Upper lobe of left lung (tissue), 6 donors: ENCODE measurements at places on chromosomes 2 and 18.

DNA sequence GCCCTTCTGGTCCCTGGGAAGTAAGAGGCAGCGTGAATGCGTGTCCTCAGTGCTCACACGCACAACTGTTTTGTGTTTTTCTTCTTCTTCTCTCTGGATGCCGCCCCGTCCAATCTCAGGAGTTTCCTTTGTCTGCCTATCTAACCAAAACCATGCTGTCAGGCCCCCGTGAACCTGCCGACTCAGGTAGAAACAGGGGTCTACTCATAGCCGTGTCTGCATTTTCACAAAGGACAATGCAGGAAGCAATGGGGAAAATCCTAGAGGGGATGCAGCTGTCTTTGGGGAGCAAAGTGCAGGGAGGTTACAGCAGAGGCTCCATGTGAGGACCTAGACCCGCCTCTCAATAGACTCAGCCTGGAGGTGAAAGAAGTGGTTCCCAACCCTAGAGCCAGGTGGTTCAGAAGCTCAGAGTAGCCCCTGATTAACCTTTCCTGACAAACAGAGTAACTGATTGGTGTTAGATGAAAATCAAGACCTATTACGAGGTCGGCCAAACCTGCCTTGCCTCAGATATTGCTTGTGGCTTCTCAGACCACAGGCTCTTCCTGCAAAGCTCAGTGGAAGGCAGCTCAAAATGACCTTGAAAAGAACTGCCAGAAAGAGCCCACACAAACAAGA, 49.3 kb downstream of the CD226 start:
- DNase-seq, result no peak

DNA sequence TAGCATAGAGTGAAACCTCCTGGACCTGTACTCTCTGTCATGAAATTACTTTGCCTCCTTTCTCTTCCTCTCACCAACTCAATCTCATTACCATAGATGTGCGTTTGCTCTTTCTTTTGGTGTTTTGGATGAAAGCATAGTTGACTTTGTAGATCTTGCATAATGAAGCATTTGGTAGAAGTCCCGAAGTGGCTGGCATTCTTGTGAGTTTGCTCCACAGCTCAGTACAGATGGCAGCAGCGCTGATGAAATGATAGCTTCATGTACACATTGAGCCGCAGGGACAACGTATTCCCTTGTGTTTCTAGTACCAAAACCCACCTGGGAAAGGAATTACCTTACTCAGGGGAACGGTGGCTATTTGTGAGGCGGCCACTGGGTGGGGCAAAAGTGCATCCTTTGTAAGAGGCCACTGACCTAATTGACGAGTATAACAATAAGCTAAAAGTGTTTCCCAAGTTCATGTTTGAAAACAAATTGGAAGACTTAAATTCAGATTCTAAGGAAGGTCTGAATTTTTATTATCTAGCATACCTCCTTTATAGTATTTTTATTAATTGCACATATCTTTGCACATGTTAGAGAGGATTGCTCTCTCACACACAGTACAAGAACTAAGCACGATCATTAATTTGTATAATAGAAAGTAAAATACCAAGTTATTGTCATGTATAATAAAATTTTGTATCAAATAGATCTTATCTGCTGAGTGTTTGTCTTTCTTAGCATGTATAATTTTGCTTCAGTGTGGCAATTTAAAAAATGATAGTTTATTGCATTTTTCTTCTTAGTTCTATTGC, 25.4 kb upstream of the CDH7 start:
- no peak for DNase-seq

DNA sequence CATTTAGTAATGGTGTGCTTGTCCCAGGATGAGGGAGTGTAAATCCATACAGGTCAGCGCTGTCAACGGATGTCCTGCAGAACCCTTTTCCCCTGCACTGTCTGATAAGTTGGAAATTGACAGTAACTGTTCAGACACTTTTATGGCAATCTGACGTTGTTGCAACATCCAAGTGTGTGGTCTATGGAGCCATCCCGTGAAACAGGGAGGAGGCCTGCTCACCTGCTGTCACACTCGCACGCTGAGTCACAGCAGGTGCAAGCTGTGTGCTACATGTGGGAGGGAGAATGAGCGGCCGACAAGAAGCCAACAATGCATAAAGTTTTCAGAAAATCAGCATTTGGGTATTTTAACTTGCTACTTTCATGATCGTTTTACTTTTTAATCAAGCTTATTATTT, 43.7 kb upstream of the RMDN2 start:
- no peak for DNase-seq

- no peak for DNase-seq
These were observed 167.2 kb upstream of the SATB2 start for GRCh38 chr2:199624958-199625357.

- DNase-seq, result no peak
These were observed 99.7 kb upstream of the ID2 start for GRCh38 chr2:8582191-8582590.

GRCh38 chr2:220588148-220588547, 960.7 kb downstream of the SLC4A3 start:
- no peak for DNase-seq

GRCh38 chr2:166984797-166985196, 96.5 kb downstream of the XIRP2 start:
- DNase-seq, result no peak

DNA sequence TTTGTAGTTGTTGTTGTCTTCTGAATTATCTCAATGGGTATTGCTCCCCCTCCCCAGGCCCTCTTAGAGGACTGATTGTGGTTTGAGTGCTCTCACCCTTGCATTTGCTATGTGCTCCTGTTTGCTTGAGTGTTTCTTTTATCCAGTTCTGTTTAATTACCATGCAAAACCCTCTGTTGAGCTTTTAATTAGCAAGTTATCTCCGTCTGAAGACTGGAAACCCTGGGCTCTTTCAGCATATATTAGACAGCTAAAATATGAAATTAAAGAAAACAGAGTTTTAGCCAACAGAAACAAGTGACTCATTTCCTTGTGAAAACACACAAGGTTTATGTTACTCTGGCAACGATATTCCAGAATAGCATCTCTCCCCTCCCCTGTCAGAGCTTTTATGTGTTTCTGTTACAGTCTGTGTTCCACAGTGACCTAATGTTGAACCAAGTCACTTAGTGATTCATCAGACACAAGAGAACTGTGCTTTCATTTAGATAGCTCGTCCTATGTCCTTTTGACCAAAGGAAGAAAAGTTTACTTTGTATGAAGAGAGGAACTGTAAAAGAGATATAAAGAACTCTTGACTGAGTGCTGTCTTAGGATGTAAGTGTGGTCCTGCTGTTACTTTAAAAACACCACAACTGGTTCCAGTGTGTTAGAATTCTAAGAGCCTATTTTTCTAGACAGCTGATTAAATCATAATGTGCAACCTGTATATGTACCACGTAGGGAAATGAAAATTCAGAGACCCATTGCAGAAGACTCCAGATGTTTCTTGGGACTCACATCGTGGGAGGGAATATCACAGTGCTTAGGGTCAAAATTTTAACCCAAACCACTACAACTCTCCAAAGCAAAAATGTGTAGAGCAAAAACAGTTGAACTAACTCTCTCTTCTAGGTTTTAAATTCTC, 172.8 kb upstream of the RBMS1 start:
- no peak for DNase-seq

DNA sequence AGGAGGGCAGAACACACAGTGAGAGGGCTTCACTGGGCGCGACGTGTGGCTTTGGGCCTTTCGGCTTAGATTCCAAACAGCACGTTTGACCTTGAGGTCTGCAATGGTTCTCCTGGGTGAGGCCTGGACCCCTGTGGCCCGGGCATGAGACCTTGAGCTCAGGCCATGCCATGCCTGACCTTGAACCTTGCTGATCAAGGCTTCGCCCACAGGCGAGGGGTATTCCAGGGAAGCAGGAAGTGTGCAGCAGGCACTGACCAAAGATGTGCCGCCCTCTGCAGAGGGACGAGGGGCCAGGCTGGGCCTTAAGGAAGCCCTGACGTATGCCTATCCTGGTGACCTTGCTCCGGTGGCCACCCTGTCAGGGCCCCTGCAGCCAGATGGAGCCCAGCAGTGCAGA, 178.3 kb upstream of the HDAC4 start:
- DNase-seq, result peak; percentile 43

- no peak for DNase-seq
These were observed 7.3 kb upstream of the SETBP1 start for GRCh38 chr18:44673256-44673880.

DNA sequence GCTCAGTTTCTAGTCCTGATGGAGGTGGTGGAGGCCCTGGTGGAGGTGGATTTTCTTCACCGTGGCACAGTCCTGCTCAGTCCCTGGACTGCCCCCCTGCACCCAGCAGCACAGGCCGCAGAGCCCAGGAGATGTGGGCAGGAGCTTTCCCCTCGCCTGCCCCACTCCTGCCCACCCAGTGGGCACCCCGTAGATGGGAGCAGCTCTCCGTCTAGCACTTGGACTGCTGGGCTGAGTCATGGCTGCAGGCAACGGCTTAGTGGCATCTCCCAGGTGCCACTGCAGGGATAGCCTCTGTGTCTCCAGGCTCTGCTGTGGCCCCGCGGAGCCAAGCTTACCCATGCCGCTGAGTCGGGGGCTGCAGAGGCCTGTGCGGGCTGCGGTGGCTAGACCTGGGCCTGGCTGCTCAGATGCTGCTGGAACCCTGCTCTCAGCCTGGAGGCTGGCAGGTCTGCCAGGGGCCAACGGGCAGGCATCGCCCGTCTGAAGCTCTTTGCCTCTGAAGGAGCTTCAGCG, 92.3 kb upstream of the CTDP1 start:
- DNase-seq, result no peak

GRCh38 chr18:45161850-45162249, 453.4 kb upstream of the SLC14A2 start:
- DNase-seq, result no peak

- no peak for DNase-seq
These were observed 68.2 kb upstream of the LYPD1 start for GRCh38 chr2:132738223-132738622.

GRCh38 chr2:41319437-41319836, 728.4 kb upstream of the PKDCC start:
- DNase-seq, result no peak

GRCh38 chr2:143692162-143692561, 562.9 kb downstream of the ARHGAP15 start:
- DNase-seq, result no peak

- DNase-seq, result peak; percentile 78
These were observed 152.9 kb downstream of the PXDN start for GRCh38 chr2:1591461-1591770.

- no peak for DNase-seq
These were observed 394.9 kb upstream of the TRIB2 start for GRCh38 chr2:12321886-12322285.

- no peak for DNase-seq
These were observed 13.3 kb downstream of the CHCHD5 start for GRCh38 chr2:112597537-112598322.

GRCh38 chr2:495745-496275, 181.4 kb downstream of the TMEM18 start:
- DNase-seq, result peak; percentile 52

GRCh38 chr2:32680942-32681341, 53.1 kb downstream of the TTC27 start:
- no peak for DNase-seq

- DNase-seq, result no peak
These were observed 123.5 kb downstream of the LAMA3 start for GRCh38 chr18:23812546-23813440.

GRCh38 chr18:6644836-6645627, 84.5 kb upstream of the ARHGAP28 start:
- no peak for DNase-seq

DNA sequence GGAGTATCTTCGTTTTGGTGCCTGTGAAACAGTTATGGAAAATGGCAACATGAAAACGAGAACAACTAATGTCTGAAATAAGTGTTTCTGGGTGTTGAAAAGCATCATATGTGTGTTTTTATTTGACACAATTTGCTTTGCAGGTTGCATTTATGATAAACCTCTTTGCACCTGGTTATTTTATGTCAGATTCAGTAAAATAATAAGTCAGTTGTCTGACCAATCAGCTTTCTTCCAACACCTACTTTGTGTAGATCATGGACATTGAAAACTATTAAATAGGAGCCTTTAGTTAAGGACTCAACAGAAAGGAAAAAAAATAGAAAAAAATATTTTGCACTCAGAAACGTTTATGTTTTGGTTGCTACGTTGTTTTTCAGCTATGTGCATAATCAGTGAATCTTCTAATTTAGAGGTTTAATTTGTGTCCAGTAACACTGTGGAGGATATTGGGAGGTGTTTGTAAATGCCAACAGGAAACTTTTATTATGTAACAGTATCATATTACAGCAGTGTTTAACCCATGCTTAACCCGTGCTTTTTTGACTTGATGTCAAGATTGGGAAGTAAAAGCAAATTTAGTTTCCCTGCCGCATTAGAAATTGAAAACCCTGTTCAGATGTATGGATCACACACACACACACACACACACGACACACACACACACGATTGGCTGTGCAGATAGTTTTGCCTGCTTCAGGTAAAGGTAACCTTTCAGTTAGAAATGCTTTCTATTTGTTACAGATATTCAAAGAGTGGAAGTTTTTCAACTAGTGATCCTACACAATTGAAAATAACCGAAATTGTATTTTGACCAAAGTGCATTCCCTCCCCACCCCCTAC, 2.6 kb downstream of the PKP4 start:
- DNase-seq, result no peak

DNA sequence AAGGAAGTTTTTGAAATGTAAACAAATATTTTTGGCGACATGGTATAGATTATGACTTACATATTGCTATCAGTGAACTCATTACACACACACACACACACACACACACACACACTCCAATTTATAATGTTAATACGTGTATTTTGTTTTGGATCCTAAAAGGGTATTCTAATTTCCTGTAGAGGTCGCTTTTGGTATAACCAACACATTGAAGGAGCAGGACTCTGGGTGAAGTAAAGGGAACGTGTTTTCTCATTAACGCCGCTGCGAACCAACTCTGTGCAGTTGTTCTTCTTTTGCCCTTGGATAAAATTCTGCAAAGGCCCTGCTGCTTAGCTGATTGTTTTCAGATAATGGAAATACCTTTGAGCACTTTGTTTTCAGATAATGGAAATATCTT, 190.4 kb downstream of the PMAIP1 start:
- no peak for DNase-seq

DNA sequence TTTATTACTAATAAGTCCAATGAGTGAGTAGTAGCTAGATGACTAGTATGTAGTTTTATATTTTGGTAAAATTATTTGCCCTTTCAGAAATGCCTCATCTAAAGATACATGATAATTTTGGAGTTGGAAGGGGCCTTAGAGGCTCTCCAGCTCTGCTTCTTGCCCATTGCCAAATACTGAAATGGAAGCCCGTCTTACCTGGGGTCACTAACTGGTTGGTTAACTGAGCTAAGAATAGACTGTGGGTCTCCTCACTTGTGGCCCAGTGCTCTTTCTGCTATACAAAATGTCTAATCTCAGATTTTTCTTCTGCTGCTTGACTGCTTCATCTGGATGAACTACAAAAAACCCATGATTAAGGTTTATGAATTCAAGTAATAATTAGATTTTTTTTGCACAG, 67.1 kb downstream of the CLIP4 start:
- no peak for DNase-seq
